COLO829 (cell line): ENCODE measurements at places on chromosomes 5 and 9.

- DNase-seq, result no peak
Measured at GRCh38 chr5:79111960-79112702, 522 bp downstream of the BHMT start.

GRCh38 chr5:39629946-39630345 is 205.2 kb upstream of the DAB2 start:
- DNase-seq, result no peak

DNA sequence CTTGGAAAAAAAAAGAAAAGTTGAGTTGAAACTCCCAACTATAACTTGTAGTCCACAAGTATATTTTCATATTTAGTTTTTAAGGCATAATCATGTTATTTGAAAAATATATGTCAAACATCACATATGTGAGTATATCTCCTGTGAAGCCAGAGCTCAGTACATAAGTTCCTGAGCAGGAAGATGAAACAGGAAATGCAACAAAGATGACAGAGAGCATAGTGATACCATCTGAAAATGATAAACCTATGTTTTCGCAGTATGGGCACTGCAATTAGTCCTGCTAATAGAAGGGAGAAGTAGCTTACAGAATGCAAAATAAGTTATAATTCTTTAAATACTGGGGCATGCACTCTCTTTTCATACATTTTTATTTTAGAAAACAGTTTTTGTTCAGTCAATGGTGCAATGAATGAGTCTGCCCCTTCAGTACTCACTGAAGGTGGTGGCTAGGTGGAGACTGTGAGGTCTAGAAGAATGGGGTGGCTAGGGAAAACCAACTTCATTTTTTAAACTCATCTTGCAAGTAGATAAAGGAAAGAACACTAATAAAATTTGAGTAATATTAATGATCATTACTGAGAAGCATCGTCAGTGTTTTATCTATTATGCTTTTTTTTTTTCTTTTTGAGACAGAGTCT is 54.1 kb upstream of the FYB1 start:
- no peak for DNase-seq

DNA sequence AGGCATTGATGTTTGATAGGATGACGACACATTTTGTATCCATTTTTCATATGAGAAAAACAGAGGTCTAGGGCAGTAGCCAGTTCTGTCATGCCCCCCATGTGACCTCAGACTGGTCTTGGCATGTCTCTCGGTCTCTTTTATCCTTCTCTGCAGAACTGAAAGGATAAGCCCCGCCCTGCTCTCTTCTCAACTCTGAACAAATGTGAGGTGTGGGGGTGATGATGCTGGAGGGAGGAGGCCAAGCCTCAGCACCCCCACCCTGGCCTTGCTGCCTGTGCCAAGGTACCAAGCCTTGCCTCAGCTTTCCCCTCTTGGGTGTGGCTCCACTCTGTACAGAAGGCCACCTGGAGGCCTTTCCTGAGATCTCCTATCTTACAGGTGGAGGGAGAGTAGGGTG is 19.5 kb upstream of the CRB2 start:
- DNase-seq, result no peak

DNA sequence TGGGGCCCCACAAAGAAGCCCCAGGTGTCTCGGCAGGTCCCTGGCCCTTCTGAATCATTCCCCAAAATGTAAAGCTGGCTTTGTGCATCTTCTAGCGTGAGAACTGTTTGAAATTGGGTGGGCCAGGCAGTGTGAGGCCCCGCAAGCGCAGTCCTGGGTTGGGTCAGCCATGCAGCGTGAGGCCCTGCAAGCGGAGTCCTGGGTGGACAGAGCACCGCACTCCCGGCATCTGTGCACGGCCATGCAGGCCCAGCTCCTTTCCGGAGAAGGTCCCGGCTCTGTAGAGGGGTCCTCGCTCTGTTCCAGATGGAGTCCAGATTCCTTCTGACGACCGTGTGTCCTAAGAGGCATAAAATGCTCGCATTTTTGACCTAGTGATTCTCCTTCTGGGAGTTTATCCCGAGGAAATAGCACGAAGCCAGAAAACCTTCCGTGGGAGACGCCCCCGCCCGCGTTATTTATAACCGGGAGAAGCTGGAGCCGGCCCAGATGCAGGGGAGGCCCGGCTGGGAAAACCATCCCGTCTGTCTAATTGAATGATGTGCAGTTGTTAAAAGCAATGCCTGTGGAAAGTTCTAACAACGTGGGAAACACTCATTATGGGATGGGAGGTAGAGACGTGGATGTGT is 19.4 kb upstream of the NOTCH1 start:
- no peak for DNase-seq

DNA sequence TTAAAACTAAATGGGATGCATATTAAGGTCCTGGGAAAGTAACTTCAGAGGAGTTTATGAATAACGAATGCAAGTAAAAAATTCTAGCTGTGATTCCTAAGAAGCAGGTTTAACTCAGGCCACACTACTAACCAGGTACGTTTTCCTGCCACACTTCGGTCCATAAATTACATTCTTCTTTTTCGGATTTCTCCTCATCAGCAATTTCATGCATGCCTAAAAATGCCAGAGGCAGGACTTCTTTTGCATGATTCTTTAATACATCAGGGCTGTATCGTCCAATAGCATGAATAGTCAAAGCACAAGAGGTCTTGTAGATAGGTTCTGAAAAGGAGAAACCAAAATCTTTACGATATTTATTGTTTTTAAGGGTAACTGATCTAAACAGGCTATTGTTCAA is 42.3 kb upstream of the OR2K2 start:
- no peak for DNase-seq

DNA sequence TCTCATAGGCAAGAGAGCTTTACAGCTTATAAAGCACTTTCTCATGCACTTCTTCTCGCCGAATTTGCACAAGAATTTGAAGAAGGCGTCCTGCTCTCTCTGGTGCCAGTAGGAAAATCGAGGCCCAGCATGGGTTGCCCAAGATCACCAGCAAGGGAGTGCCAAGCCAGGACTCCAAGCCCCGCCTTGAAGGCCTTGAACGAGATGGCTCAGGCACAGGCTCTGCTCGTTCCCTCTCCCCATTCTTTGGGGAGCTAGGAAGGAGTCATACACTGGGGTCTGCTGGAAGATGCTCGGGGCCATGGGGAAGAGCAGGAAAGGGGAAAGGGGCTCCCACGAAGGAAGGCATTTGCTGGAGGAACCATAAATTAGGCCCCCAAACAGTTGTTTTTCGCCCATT is 46.7 kb downstream of the PAX5 start:
- DNase-seq, result no peak

DNA sequence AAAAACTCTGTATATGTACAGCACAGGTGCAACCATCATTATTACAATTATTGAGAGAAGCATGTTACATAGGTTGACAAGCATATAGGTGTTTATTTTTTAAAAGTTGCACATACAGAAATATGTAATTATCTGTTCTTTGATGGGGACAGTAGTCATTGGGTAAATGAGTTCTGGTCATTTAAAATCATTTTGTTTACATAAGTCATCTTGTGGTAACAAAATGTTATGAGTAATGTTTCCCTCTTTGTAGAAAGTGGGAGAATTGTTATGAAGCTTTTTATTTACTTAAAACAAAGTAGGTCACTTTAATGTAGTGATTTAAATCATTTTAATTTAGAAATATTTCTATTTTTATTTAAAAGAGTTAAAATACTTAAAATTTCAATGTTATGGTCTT is 33.8 kb upstream of the FBXL17 start:
- no peak for DNase-seq

DNA sequence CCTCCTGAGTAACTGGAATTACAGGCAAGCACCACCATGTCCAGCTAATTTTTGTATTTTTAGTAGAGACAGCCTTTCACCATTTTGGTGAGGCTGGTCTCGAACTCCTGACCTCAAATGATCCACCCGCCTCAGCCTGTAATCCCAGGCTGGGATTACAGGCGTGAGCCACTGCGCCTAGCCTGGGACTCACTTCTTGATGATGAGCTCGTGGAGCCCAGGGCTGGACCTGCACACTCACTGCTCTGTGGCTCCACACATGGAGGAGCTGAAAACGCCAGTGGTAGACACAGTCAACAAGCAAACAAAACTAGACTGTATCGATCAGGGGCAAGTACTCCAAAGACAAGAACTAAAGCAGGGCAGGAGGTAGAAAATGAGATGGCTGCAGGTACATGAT is 59.8 kb upstream of the RPL26L1 start:
- DNase-seq, result no peak

DNA sequence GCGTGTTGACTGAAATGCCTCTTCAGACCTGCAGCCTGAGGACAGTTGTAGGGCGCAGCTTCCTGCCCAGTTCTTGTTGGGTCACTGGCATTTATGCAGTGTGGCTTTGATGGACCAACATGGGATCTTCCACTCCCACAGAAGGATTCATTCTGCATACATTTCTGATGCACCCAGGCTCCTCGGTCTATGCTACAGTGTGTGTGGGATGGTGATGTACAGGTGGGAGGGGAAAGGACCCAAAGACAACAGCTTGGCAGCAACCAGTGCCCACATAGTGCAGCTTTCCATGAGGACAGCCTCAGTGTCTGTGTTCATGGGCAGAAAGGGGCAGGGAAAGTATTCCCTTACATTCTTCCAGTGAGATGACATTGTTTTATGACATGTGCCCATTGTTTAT is 237.9 kb downstream of the ARHGEF28 start:
- DNase-seq, result no peak

GRCh38 chr5:138109463-138110265 is 25.8 kb downstream of the WNT8A start:
- no peak for DNase-seq

DNA sequence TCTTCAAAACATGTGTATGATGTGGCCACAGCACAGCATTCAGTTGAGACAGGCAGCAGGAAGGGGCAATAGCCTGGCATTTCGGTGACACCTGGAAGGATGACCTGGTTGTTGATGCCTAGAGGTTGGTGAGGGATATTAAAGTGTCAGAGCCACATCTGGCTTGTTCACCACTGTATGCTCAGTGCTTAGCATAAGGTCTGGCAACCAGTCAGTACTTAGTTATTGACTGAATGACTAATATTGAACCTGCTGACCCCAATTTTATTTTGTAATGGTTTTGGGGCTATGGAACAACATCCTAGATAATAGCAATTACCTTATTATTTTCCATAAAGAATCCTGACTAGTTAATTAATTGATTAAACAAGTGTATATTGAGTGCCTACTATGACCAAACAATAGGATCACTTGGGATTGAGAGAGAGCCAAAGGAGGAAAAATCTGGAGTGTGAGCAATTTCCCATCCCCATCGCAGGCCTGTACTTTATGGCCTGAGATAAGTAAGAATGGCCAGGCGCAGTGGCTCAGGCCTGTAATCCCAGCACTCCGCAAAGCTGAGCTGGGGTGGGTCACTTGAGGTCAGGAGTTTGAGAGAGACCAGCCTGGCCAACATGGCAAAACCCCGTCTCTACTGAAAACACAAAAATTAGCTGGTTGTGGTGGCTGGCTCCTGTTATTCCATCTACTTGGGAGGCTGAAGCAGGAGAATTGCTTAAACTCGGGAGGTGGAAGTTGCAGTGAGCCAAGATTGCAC is 85.4 kb upstream of the PLPP1 start:
- no peak for DNase-seq

DNA sequence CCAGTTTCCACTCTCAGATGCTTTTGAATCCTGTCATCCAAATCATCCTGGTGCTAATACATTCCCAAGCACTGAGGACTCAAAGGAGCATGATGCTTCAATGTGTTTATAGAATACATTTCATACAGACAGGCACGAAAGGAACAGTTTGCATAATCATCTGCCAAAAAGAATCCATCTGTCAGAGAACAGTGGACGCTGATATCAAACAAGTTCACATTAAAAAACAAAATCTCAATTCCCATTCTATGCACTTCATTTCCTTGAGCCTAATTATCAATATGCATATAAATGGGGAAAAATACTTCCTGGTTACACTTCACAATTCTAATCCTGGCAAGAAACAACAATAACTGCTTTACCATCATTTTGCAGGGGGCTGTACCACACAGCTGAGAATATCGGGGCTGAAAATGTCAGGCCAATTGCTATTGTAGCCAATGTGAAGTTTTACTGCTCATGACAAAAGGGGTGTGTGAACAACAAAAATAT is 125.5 kb upstream of the FAM174A start:
- DNase-seq, result no peak

GRCh38 chr5:1827886-1828397 is 26.7 kb downstream of the NDUFS6 start:
- DNase-seq, result no peak

DNA sequence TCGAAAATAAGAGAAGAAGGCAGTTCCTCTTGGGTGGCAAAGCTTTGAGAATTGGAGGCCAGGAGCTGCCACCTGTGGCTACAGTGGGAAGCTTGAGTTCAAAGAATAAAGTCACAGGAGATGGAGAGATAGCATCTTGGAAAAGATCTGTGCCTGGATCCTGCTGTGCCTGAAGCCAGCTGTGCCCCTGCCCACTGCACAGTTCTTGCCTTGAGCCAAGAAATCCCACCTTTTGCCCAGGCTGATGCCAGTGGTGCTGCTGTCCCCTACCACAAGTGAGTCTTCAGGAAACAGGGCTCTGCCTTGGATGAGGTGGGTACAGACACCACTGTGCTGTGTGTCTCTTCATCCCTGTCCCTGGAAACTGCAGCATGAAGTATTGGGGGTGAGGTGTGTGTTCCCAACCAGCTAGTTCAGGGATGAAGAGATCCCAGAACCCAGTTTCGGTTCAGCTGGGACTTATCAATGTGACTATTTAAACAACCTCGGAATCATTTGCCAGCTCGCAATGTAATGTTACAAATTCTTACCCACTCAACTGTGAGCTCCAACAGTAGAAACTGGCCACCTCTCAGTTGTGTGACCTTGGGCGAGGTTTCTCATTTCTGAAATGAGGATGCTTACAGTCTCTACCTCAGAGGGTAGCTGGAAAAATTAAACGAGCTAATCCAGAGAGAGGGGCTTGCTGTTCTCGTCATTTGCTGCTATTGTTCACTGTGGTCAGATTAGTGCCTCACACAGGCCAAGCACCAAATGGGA is 5.9 kb downstream of the IER5L start:
- DNase-seq, result no peak

DNA sequence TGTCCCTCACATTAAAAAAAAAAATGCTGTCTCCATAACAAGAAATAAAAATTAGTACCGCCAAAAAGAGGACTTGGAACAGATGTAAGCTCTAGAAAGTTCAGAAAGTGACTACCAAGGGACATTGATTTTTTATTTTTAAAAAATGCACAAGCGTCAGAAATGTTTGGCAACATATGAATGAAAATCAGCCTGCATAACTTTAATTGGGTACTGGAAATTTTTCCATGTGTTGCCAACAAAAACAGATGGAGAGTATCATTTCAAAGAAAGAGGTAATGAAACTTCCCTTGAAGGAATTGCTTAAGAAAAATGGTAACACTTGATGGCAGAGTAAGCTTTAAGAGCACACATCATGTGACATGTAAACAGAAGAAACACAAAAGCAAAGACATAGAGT is 47.2 kb downstream of the OR2K2 start:
- no peak for DNase-seq

DNA sequence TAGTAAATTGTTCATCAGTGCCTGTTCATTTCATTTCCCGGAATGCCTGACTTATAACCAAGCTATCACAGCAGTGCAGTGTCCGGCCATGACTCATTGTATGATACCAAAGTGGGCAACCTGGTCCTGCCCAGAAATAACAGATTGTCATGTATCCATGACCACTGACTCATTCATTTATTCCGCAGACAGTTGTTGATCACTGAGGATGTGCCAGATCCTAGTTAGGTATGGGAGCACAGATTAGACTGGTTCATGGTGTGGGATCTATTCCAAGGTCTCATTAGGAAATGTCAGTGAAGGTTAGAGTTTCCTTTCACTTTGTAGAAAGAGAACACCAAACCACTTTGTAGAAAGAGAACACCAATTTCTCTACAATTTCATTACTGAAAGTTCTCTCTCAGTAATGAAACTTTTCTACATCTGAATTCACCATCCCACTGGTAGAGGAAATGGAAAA is 8.7 kb downstream of the NREP start:
- DNase-seq, result peak; percentile 58
